Colonic mucosa (tissue), 4 donors: ENCODE measurements at places on chromosomes 6 and 20. TPM values are rescaled to one million over a fixed set of nuclear protein-coding genes. Genes with fewer than 3 reads are reported as not detected.

- no peak for DNase-seq
These were observed 135.1 kb upstream of the ENPP5 start for GRCh38 chr6:46305833-46306232.

Gene GPR6
- not detected for total RNA-seq

Gene CDSN
- total RNA-seq, result not detected

Gene BTN3A1
- 29.4 TPM for total RNA-seq

Gene CALHM4
- total RNA-seq, result not detected

GRCh38 chr6:121873595-121873994, 438.1 kb downstream of the GJA1 start:
- no peak for DNase-seq

Gene EMILIN3
- 0.40 TPM for total RNA-seq

Gene SLC2A10
- 28.3 TPM for total RNA-seq

DNA sequence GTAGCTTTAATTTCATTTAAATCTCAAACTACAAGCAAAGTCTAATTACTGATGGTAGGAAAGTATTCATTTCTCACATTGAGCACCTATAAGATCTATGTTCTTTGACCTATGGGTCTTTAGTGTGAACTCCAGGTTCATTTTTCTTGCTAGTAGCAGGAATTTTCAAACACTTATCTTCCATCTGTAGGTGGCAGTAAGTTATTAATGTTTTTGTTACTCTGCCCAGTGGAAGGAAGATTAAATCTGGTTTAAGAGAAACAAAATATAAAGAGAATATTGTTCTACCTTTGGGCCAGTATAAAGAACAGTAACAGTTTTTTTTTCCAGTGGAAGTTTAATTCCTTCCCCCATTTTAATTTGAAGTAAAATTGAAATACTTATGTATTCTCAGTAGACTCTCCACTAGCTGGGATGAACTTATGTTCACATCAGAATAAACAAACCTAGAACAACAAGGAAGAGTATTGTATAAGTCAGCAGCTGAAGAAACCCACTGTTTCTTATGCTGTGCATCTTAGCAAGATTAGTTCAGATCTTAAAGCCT, 328.2 kb downstream of the PHF3 start:
- DNase-seq, result no peak

- DNase-seq, result no peak
These were observed 36.3 kb upstream of the ID1 start for GRCh38 chr20:31568773-31569162.

Gene POU5F1
- 3.4 TPM for total RNA-seq

DNA sequence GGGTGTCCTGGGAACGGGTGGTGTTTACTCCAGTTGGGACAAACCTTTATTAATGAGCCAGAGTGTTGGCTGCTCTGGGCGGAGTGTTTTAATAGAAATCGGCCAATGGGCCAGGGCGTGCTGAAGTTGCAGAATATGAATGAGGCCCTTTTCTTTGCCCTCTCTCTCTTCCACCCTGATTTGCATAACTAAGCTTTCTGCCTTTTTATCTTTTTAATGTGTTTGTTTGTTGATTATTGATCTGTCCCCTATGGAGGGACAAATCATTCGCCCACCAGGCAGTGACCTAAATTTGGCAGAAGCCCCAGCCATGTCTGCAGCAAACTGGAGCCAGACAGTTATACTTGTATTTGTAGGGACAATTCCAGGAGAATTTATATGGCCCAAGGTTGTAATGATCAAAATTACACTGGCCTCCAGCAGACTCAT, 420.9 kb downstream of the PREX1 start:
- no peak for DNase-seq

- DNase-seq, result no peak
These were observed 158.2 kb upstream of the IMPG1 start for GRCh38 chr6:76230711-76231110.

Gene CYP21A2
- not detected for total RNA-seq

DNA sequence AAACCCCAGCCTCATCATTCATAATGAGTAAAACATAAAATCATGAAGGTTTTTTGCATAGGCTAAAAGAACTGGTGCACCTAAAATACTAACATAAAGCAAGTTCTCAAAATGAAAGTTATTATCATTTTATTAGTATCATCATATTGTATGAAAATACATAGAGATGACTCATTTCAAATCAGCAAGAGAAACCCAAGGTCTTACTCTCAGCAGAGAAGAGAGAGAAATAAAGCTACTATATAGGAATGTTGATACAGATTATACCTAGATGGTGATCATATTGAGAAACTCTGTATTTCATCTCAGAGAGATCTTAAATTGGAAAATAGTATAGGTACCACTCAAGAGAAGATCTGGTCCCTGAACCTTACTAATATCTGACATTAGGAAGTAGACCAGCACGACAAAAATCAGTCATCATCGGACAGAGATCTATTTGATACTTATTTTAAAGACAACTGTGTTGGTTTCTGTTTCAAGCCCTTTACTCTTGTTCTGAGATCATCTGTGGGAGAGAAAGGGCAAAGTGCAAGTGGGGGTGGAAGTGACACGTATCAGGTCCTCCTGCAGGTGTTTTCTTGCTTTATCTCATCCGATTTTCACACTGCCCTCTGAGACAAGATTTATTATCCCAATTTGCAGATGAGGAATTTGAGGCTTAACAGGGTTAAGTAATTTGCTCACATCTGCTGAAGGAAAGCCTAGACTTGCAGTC, 532.3 kb downstream of the MAFB start:
- DNase-seq, result no peak

Gene SLC44A4
- total RNA-seq, result 546 TPM

DNA sequence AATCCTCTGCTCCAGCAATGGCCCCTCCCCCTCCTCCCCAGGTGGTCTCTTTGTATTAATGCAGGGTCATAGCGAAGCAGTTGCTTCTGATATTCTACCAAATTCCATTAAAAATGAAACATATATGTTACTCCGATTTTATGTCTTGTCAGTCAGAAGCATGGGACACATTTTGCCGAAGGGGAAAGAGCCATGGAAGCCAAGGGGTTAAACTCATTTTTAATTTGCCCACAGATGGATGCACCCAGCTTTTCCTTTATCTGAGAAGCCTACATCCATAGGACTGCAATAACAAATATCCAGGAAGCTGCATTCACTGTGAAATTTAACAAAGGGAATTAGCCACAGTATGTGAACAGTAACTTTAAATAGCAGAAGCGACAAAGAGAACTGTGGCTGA, 688.2 kb downstream of the QKI start:
- no peak for DNase-seq
